ENCODE measurements at places on chromosomes 1 and 21. TPM values are rescaled to one million over a fixed set of nuclear protein-coding genes. Genes with fewer than 3 reads are reported as not detected.

DNA sequence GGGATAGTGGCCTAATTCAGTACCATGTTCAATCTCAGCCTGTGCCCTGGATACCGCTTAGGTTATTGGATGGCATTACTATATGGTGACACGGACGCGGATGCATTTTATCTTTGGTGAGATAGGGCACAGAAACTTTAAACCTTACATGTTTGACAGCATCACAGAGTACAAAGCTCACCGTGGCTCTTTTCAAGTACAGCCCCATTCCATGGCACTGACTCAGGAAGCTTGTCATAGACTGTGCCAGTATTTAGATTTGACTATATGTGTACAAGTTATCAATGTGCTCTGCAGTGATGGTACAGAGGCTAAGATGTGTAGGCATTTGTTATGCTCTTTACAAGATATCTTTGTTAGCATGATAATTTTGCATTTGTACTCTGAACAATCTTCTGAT, 169.0 kb downstream of the RYR2 start:
- DNase-seq, result no peak

DNA sequence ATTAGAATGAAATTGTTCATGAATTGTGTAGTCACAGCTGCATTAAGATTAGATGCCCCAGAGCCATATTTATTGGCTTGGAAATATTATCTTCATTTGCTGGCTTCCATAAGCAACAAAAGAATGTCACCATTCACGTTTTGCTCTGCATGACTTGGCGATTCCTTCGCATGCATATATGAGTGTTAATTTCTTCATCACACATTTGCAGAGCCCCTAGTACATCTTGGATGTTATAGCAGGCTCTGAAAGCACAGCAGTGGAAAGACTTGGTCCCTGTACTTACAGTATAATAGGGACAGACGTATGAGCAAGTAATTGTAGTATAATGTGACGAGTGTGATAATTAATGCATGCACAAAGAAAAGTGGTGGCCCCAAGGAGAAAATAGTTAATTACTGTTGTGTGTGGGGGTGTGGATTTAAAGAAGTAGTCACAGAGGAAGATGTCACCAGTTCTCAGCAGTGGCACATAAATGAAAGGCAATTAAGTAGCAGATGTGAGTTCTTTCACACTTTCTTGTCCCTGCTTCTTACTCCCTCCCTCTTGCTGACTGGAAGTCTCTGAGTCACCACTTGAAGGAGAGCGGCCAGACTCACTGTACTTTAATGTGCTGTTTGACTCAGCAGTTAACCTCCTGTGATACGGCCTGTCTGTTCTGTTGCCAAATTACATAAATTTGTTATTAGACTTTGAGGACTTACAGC, 21.0 kb downstream of the S100A10 start:
- DNase-seq, result peak; percentile 71

DNA sequence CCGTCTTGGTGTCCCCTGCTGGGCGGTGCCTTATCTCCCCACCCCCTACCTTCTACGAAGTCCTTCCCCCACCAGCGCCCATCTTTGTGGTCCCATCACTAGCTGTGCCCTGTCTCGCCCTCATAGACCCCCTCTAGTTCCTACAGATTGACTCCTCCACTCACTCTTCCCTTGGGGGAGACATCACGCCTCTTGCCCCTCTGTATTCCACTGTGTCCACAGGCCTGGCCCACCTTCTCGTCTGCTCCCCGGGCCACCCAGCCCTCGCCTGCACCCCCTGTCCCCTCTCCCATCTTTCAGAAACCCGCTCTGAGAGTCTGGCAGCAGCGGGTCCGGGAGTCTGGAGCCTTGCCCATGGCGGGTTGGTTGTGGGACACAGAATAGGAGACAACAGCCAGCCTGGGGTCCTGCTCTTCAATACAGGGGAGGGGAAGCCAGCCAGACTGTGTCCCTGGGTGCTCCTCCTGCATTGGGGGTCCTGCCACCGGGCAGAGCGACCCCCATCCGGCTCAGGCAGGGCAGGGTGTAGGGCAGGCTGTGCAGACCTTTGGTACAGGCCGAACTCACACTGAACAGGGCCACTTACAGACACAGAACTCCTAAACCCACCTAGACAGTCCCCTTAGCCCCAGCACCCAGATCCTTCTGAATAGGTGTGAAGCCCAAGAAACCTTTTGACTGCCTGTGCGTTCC, 1.1 kb downstream of the RNF187 start:
- DNase-seq, result no peak

CHI3L2 gene
- polyA plus RNA-seq, result 0.31 TPM

DNA sequence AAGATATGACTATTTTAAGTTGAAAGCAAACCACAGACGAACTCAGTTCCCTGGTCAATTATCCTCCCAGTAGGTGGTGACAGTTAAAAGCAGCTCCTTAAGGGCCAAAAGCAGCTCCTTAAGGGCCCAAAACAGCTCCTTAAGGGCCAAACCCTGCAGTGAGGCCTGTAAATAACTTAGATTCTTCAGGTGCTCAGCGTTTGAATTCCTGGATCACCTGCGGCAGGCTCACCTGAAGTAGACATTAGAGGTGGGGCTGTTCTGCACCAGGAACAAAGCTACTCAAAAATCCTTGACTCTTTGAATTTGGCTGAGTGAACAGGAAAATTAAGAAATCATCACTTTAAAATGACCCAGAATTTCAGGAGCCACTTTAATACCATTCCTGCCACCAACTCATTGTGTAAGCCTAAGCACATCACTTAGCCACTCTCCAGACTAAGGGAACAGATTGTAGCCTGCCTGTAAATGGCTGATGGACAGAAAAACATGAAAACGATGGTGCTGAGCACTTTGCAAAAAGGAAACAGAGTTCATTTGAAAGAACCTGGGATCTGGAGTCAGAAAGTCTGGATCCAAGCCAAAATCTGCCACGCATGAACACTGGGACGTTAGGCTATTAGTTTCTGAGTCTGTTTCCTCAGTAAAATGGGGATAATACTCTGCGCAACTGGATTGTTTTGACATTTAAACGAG, 126.9 kb downstream of the LRIG2 start:
- no peak for DNase-seq

DNA sequence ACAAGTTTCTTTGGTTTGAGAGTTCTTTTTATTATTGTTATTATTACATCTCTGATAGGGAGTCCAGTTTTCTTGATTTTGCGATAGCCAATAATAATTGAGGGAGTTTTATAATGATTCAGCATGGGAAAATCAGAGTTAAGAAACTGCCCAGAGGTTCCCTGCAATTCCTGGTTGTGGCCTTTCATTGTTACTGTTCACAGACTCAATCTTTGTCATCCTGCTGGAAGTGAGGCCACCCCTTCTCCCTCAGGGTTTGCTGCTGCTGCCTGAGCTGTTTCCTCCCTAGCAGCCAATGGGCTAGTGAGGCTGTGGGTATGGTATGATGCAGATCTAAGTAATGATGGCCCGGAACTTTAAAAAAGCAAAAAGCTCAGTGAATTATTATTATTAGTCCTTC, 50.2 kb upstream of the TACSTD2 start:
- no peak for DNase-seq

DNA sequence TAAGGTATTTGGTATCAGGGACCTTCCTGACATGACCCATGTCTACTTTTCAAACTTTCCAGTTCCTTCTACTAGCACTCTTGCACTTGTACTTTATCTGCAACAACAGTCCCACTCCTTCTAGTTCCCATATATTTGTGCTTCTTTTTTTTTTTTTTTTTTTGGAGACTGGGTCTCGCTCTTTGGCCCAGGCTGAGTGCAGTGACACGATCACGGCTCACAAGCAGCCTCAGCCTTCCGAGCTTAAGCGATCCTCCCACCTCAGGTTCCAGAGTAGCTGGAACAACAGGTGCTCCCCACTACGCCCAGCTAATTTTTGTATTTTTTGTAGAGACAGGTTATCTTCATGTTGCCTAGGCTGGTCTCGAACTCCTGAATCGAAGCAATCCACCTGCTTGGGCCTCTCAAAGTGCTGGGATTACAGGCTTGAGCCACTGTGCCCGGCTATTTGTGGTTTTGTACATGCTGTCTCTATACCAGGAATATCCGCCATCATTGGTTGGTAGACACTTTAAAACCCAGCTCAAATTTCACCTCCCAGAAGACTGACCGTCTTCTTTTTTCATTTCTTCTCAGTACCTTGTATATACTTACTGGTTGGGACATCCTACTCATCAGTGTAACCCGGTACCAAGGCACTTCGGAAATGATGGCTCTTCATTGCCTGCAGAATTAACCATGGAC, 1.1 kb downstream of the ZMYM1 start:
- DNase-seq, result no peak

C1orf226 gene
- 4.8 TPM for polyA plus RNA-seq

DNA sequence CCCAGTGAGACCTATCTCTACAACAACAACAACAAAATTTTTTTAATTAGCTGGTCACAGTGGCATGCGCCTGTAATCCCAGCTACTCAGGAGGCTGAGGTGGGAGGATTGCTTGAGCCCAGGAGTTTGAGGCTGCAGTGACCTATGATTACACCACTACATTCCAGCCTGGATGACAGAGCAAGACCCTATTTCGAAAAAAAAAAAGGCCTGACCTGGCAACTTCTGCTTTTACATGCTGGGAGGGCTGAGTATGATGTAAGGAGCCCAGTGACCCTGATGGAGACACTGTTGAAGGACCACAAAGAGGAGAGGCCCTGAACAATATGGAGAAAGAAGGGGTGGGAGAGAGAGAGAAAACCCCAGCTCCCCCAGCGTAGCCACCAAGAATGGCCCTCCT, 9.2 kb upstream of the VPS26C start:
- no peak for DNase-seq

DNA sequence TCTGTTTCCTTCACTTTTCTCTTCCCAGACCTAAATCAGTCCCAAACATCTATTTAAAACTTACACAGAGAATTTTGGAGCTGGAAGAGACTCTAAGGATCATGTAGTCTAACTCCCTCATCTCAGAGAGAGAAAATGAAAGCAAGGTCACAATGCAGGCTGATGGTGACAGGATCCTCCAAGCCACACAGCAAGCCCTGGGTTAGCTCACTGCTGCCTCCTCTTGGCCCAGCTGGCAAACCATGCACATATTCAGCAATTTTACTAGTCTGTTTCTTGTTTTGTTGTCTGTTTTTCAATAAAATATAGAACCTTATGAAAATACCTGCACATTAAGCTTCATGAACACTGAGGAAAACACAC, 27.7 kb upstream of the LY9 start:
- DNase-seq, result no peak

GRCh38 chr1:41610361-41610760, 125.9 kb upstream of the EDN2 start:
- DNase-seq, result no peak

DNA sequence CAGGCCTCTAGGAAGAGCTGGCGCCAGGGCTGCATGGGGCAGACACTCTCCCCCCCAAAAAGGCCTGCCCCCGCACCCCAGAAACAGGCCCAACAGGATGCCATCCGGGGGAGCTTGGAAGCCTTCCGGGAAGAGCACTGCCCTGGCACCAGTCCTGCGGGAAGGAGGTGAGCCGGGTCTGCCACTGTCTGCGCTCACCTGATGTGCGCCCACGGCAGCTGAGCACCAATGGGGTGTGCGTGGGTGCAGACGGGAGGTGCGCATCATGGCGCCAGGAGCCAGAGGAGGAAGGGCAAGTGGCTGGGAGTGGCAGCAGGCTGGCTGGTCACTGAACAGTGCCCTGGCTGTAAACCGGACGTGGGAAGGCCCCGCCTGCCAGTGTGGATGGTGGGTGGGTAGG, 73.6 kb downstream of the CASZ1 start:
- no peak for DNase-seq

Data from left renal pelvis (tissue), 4 donors.